KBM-7 (cell line): ENCODE measurements at places on chromosomes 4 and X.
A peak's percentile ranks its signal among the peaks of the same experiment; 100 is the strongest.

- DNase-seq, result no peak
Measured at GRCh38 chr4:185796176-185796575, 15.8 kb downstream of the SORBS2 start.

DNA sequence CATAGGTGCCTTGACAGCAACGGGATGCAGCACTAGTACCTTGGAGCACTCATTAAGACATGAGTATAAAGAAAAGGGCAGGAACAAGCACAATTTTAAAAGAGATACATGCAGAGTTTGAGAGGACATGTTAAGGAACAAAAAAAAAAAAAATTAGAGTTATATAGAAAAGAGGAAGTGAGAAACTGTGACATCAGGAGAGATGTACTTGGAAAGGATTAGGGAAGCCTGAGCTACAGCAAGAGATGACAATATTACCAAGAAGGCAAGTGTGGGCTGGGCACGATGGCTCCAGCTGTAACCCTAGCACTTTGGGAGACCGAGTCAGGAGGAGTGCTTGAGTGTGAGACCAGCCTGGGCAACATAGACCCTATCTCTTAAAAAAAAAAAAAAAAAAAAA, 37.4 kb downstream of the GPR143 start:
- DNase-seq, result peak; percentile 62

- no peak for DNase-seq
Measured at GRCh38 chr4:121551271-121551670, 145.5 kb downstream of the ANXA5 start.

GRCh38 chr4:98434816-98435215, 173.6 kb downstream of the RAP1GDS1 start:
- DNase-seq, result no peak

DNA sequence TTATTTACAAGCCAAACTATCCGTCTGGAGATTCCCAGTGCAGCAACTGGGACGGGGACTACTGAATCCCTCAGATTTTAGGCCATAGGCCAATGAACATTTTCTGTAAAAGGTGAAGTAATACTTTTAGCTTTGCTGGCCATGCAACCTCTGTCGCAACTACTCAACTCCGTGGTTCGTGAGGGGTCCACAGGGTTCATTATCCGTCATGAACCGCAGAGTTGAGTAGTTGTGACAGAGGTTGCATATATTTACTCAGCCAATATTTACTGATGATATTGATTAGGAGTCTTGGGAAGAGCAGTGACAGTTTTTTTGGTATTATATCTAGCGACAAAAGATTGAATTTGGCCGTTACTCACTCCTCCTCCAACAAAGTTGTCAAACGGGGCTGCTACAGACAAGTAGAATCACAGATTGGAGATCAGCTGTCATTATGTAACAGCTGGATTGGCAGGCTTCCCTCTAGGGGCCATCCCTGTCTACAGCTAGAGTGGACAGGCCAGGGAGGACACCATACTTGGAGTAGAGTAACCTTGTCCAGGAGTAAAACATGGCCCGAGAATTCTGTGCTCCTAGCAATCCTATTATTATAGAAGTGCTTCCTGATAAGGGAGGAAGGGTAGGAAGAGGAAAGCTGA, 37.2 kb upstream of the CD38 start:
- DNase-seq, result no peak

GRCh38 chr4:106652095-106652494, 283.5 kb upstream of the GIMD1 start:
- DNase-seq, result no peak

- no peak for DNase-seq
Measured at GRCh38 chr4:1323635-1324442, 23.2 kb upstream of the UVSSA start.

DNA sequence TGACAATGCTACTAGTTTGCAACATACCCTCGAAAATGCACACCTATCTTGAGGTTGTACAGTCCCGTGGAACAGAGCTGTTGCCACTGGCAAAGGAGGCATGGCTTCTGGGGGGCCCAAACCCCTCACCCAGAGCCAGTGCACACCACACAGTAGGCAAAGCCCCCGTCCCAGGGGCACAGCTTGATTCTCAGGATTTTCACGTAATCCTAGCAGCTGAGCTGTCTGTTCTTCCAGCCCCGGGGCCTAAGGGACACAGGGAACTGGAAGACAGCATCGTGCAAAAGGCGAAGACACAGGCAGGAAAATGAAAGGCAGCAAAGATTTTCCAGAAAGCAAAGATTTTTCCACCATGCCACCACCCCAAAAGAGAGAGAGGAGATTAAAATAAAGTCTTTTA, 77.2 kb downstream of the JAKMIP1 start:
- DNase-seq, result no peak

GRCh38 chr4:909821-910220, 22.3 kb downstream of the GAK start:
- no peak for DNase-seq

DNA sequence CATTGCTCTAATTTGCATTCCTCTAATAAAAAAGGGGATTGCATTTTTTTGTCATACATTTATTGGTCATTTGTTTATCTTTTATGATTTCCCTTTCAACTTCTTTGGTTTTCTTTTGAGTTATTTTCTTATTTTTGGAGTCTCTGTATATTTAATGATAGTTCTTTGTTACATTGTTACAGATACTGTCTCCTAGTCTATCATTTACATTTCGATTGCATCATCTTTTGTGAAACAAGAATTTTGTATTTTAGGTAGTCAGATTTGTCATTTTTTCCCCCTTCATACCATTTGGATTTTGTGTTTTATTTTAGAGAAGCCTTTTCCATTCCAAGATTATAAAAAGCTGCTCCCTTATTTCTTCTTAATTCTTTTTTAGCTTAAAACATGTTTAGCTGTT, 37.1 kb downstream of the SNX25 start:
- no peak for DNase-seq

DNA sequence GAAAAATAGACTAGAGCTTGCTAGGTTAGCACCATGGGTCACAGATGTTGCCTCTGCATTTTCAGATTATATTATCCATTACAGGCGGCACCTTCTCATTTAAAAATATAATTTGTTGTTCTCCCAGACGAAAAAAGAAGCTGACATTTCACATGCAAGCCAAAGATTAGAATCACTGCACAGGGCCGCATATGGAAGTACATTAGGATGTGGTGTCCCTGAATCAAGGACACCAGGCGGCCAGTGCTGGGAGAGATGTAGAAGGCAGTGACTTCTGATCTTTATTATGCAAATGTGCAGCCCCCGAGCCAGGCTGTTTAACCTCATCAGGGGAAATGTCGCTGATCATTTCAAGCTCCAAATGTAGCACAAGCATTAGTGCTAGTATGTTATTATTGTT, 22.8 kb downstream of the REELD1 start:
- DNase-seq, result no peak

DNA sequence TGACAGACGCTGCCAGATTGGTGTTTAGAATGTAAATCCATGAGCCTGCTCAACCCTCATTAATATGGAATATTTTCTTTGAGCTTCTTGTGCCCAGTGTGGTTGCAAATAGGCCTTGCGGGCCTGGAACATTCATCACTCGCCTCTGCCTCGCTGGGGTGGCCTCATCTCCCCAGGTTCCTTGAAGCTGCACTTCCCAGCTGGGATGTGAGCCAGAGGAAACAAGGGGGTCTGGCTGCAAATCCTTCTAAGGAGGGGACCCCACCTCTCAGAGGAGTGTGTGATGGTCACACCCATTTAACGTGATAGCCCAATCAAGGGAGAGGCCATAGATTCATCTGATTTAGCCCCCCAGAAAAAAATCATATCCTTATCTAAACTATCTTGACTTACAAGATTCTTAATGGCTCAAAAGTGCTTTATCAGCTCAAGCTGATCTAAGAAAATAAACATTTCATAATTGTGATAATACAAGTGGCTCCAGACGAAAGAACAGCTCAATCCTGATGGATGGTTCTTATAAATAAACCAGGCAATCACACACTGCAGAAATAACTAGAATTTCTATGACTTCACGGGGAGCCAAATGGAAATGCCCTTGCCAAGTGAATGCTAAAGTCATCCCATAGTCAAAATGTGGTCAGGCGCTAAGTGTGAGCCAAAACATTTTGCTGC, 189.9 kb downstream of the PTTG2 start:
- no peak for DNase-seq

GRCh38 chr4:123055943-123056342, 133.5 kb upstream of the NUDT6 start:
- no peak for DNase-seq

- no peak for DNase-seq
Measured at GRCh38 chr4:77074381-77074831, 1.4 kb downstream of the CCNI start.

GRCh38 chrX:65695849-65696449, 28.5 kb downstream of the MSN start:
- DNase-seq, result no peak

GRCh38 chr4:161894493-161895167, 269.2 kb downstream of the FSTL5 start:
- DNase-seq, result no peak

DNA sequence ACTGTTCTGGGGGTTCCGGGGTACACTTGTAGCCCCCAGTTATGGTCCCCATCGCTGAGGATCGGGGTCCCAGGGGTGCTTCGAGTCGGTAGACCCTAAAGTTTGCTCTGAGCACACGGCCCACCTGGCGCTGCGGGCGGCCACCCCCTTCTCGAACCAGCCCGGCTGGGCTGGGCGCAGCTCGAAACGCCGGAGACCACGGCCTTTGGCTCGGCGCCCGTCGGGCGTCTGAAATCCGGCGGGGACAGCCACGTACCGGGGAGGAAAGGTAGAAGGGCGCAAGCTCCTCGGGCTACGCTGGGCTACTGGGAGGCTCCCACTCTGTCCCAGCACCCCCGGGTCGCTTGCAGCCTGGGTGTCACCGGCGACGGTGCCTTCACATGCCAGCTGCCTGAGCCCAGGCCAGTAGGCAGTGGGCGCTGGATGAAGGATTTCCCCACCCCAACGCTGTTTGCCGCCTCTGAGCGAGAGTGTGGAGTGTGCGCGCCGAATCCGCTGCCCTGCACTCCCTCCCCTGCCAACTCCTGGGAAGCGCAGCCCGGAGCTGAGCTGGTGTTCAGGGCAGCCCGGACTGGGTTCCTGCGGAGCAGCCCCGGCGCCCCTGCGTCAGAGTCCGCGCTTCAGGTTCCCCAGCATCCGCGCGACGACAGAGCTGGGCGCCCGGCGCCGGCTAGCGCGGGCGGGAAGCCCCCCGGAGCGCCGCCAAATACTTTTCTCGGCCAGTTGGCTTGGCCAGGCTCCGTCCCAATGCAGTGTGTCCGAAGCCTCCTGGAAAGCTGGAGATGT, 637 bp downstream of the MAMLD1 start:
- DNase-seq, result peak; percentile 47

DNA sequence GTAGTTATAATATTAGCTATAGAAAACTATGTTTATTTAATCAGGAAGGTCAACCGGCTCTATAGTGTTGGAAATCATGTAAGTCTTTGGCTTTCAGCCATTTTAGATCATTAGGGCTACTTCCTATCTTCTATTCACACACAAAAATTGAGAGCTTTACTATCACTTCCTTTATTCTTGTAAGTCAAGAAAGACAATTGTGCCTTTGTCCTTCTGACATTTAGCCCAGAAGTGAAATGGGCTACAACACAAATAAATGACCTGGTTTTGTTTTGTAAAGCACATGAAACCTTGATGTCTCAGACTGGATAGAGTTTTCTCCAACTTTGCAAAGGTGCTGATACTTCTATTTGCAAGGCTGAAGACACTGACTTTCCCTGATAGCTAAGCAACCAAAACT, 122.4 kb upstream of the ACSL4 start:
- DNase-seq, result peak; percentile 60

GRCh38 chr4:76589872-76590797, 155.1 kb downstream of the SHROOM3 start:
- DNase-seq, result no peak

DNA sequence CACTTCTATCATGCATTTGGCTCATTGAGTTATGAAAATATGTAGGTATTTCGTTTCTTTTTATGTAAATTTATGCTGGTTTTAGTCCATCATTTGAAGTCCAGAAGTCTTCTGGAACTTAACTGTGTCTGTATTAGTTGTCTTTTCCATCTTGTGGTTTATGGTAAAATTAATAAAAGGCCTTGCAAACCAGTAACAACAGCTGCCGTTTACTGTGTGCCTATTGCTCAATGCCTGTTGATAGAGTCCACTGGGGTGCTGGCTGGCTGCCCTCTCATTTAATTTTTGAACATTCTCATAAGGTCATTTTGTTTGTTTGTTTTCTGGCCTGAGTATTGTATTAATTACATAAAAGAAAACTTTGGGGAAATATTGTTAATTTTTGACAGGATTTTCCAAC, 98.0 kb downstream of the NAA11 start:
- no peak for DNase-seq

- no peak for DNase-seq
Measured at GRCh38 chrX:16785247-16786138, 773 bp upstream of the TXLNG start.

GRCh38 chr4:141686146-141686775, 49.9 kb downstream of the IL15 start:
- DNase-seq, result no peak

GRCh38 chr4:77950203-77950602, 87.6 kb downstream of the MRPL1 start:
- no peak for DNase-seq

GRCh38 chrX:70139736-70140135, 6.5 kb downstream of the IGBP1 start:
- no peak for DNase-seq
